ENCODE measurements at places on chromosomes 2 and 18.

- DNase-seq, result no peak
These were observed 318.8 kb upstream of the RAB12 start for GRCh38 chr18:8290435-8290834.

DNA sequence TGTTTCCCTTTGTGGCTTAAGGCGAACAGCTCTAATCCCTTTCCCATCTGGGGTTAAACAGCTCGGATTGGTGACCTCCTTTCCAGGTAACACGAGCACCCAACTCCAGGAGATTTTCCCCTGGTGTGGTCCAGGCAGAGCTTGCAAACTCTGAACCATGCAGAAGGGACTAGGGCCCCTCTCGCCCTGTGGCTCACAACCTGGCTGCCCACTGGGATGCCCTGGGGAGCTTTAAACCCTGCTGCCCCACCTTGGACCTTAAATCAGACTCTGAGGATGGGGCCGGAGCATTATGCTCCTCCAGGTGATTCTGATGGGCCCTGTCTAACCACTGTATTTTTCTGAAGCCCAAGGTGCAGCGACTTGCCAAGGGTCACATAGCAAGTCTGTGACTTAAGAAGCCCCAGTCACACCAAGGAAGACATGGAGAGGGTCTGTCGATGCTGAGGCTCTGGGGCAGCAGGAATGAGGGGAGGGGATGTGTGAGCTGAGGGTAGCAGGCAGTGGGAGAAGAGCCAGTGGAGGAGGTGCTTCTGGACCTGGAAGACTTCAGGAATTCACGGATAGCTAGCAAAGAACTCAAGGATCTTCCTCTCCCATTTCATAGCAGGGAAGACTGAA lies 5.9 kb downstream of the ARID5A start:
- no peak for DNase-seq

DNA sequence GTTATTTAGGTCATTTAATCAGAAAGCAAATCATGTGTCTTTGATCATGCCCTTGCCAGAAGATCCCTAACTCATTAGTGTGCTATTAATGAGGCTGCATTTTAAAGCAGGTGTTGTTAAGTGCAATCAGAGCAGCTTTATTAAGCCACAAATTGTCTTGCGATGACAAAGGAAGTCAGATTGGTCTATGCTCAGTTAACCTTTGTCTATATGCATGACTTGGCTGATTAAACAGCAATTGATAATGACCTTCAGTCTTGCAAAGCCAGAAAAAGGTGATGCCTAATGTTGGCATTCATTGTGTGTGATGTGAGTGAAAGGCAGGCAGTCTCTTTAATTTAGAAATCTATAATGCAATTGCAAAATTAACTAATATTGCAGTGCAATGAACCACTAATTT lies 166.9 kb downstream of the RND3 start:
- DNase-seq, result no peak

DNA sequence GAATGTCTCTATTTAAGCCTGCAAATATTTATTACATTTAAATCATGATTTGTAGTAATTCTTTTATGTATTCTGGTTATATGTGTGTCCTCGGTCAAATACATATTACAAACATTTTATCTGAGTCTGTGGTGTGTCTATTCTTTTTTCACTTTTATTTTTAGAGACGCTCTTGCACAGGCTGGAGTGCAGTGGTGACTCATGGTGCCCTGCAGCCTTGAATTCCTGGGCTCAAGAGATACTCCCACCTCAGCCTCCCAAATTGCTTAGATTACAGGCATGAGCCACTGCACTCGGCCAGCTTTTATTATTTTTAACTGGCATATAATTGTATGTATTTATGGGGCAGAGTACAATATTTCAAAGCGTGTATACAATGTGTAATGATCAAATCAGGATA lies 47.5 kb downstream of the ARID5A start:
- no peak for DNase-seq

- DNase-seq, result no peak
These were observed 10.9 kb upstream of the EIF2AK3 start for GRCh38 chr2:88638123-88638650.
